Right lung (tissue), 10 donors: ENCODE measurements at places on chromosomes 12 and 14. TPM values are rescaled to one million over a fixed set of nuclear protein-coding genes. Genes with fewer than 3 reads are reported as not detected.

The COX8C gene
- polyA plus RNA-seq: 0.94 TPM

The MIP gene
- polyA plus RNA-seq: 0.15 TPM

The AMDHD1 gene
- 0.89 TPM for polyA plus RNA-seq

The CISTR gene
- polyA plus RNA-seq: not detected

The SCNN1A gene
- 2.6 TPM for polyA plus RNA-seq

The TNFAIP2 gene
- polyA plus RNA-seq: 35.6 TPM

The ALDH1L2 gene
- polyA plus RNA-seq: 3.6 TPM

The OR11H7 gene
- 0.59 TPM for polyA plus RNA-seq

The CLEC2B gene
- 24.1 TPM for polyA plus RNA-seq

The MAP1LC3B2 gene
- polyA plus RNA-seq: 4.2 TPM

The OAS2 gene
- 7.4 TPM for polyA plus RNA-seq

The CCDC184 gene
- 0.21 TPM for polyA plus RNA-seq

The KCNK13 gene
- polyA plus RNA-seq: 0.15 TPM

The VAMP1 gene
- polyA plus RNA-seq: 19.1 TPM

The CEBPE gene
- polyA plus RNA-seq: 0.18 TPM

- DNase-seq: no peak
Observed at GRCh38 chr12:104248444-104248843, 32.9 kb downstream of the TXNRD1 start.

GRCh38 chr14:95833429-95833828 is 43.2 kb upstream of the TUNAR start:
- DNase-seq: no peak

DNA sequence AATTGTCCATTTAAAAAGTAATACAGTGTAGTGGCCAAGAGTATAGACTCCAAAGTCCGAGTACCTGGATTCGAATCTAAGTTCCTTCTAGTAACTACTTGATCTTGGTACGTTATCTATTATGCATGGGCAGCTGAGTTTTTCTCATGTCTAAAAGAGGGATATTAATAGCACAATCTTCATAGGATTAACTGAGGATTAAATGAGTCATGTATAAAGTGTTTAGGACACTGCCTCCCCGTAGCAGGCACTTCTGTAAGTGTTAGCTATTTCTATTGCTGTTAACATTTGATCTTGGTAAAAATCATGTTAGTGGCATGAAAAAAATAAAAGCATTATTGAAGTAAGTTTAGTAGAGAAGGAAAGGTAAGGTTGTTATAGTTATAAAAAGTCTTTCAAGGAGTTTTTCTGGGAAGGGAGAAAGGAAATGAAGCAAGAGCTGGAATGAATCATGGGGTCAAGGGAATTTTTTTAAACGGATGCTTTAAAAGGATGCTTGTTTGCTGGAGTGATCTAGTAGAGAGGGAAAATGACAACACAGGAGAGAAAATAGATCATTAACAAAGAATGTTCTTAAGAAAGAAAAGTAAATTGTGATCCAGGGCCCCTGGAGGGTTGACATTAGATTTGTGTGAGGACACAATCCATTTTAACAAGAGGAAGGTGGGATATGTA is 502.2 kb upstream of the USP15 start:
- DNase-seq: no peak

GRCh38 chr14:75854111-75854799 is 127.5 kb downstream of the TGFB3 start:
- DNase-seq: peak; percentile 78

GRCh38 chr12:123118497-123118896 is 32.4 kb downstream of the PITPNM2 start:
- no peak for DNase-seq

DNA sequence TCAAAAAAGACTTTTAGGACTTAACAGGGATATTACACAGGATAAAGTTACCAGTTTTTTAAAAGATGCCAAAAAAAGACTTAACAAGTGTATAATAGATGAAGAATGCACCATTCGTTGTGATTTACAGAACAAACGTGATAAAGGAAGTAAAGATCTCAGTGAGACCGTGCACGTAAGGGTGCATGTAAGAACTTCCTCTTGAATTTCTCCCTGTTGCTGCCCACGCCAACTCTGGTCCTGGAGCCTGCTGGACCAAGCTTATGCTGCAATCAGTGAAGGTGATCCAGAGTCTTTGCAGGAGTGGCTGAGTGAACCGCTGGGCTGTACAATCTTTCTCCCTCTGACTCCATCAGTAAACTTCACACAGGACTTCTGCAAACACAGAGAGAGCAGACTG is 593.7 kb downstream of the TMEM121 start:
- DNase-seq: no peak

DNA sequence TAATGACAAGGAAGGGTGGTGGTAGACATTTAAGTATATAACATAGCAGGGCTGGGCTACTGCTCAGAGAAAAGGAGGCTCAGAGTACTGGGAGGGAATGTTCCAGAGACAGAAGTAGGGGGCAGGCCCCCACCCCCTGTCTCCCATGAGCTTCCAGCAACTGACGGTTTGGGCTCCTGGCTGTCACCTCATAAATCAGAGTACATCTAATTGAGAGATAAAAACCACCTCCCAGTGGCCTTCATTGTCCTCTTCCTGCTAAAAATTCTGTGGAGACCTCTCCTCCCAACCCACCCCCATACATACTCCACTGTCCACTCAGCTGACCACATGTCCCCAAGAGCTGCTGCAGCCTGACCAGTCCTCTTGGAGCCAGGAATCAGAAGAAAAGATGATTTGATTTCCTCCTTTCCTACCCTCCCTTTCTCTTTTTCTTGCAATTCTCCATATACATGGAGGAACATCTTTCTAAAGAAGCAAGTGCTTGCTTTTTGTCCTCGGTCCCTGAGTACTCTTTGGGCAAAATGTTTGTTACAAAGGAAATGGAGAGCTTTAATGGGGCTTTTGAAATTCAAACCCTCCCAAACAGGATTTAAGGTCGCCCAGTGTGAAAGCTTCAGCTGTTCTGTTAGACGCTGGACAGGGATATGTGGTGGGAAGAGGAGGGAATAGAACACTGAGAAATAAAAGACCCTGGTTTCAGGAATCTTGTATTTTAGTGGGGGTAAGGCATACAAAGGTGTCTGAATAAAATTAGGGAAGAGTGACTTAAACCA is 16.4 kb upstream of the KCNA5 start:
- no peak for DNase-seq

DNA sequence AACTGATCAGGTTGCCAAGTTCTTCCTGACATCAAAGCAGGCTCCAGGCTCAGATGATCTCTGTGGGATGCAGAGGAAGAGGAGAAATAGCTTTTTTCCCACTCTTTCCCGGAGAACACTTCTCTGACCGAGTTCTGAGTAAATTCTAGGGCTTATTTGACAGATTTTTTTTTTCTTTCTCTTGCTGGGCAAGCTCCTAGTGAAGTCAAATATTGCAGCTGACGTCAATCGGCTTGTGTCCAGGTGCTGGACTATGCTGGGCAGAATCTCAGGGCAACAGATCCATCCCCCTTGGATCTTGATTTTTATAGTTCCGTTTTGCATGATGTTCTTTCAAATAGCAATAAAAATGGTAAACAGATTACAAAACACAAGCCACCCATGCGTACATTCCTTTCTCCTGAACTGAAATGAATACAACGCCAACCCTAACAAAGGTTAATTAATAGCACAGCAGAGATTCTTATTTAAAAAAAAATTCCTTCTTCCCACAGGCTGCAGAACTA is 182.2 kb downstream of the NOVA1 start:
- DNase-seq: no peak

DNA sequence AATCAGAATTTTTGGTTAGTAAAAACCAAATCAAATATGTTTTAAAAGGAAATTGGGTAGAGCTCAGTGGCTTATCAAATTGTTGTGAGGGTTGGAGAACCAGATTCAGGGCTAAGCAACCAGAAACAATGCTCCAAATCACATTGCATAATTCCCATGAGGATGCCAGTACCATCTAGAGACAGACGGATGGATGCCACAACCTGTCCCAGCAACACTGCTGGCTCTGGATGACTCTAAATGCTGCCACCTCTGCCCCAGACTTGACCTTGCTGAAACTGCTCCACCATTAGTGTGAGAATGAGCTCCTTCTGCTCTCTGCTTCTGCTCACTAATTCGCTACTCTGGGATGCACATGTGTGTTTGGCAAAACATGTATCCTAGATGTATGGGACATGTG is 43.9 kb downstream of the FRS2 start:
- DNase-seq: no peak

DNA sequence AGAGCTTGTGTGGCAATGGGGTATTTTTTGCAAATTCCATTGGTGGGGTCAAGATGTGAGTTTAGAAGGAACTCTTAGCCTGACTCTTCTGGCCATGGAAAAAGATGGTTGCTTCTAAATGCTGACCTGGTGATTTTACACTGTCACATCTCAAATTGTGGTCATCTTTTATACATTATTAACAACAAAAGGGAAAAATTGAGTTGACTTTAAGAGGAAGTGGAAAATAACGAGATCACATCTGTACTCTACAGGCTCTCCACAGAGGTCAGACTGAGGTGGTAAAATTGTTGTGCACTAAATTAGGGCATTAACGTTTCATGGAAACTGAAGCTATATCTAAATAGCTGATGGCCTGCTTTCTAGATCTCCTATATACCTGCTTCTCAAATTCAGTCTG is 44.7 kb downstream of the PTPN11 start:
- no peak for DNase-seq

DNA sequence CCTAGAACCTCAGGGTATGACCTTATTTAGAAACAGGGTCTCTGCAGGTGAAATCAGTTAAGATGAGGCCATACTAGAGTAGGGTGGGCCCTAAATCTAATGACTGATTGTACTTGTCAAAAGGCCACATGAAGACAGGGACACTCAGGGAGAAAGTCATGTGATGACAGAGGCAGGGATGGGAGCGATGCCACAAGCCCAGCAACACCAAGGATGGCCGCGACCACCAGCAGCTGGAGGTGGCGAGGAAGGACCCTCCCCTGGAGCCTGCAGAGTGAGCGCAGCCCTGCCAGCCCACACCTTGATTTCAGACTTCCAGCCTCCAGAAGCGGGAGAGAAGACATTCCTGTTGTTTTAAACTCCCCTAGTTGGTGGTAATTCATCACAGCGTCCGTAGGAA is 199.9 kb downstream of the PHETA1 start:
- DNase-seq: no peak

DNA sequence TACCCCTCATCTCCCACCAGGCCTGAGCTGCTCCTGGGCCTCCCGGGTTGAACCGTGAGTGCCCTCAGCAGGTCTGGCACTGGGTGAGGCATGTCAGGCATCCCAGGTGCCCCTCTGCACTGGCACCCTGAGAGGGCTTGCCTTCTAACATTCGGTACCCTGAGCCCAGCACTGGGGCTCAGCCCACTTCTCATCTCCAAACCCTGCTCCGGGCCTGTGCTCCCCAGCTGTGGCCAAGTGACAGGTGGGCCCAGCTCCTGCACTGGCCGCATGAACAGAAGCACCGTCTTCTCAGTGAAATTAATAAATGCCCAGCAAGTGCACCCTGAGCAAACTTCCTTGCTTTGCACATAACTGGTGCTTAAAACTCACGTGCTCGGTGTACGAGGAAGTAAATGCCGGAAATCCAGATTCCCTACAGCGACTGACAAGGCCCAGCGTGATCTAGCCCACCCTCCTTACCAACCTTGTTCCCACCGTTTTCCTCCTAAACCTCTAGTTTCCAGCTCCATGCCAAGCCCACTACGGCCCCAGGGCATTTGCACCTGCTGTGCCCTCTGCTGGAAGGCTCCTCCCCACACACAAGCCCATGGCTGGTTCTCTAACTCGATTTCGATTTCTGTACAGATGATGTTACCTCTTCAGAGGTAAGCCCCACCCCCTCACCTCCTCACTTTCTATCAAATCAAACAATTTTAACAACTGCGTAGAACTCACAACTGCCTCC is 115.2 kb upstream of the NCOR2 start:
- DNase-seq: no peak

- DNase-seq: no peak
Observed at GRCh38 chr14:26694521-26694920, 96.7 kb upstream of the NOVA1 start.

DNA sequence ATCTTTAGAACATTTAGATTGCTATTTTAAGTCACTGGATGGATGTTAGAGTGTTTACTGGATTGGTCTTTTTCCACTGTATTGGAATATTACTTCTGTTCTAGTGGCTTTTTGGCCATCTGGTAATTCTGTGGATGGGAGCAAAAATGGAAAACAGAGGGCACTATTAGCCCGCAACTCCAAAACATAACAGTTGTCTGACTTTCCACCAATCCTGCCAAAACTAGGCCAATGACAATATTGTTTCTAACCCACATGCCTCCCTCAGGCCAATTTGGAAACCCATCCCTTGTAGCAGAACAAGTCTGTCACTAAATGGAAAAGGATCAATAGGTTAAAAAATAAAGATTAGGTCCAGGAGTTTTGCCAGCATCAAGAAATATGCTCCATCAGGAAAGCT is 97.8 kb downstream of the ETNK1 start:
- no peak for DNase-seq

- no peak for DNase-seq
Observed at GRCh38 chr14:64623554-64624165, 73.9 kb downstream of the PPP1R36 start.

DNA sequence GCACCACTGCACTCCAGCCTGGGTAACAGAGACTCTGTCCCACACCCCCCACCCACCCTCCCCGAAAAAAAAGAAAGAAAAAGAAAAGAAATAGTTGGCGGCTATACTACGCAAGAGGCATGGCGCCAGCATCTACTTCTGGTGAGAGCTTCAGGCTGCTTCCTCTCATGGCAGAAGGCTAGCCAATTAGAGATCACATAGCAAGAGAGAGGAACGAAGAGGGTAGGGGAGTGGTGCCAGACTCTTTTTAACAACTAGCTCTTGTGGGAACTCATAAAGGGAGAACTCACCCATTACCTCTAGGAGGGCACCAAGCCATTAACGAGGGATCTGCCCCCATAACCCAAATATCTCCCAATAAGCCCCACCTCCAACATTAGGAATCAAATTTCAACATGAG is 6.2 kb downstream of the DENND5B start:
- DNase-seq: no peak

- no peak for DNase-seq
Observed at GRCh38 chr12:52637299-52637698, 14.7 kb downstream of the KRT2 start.

DNA sequence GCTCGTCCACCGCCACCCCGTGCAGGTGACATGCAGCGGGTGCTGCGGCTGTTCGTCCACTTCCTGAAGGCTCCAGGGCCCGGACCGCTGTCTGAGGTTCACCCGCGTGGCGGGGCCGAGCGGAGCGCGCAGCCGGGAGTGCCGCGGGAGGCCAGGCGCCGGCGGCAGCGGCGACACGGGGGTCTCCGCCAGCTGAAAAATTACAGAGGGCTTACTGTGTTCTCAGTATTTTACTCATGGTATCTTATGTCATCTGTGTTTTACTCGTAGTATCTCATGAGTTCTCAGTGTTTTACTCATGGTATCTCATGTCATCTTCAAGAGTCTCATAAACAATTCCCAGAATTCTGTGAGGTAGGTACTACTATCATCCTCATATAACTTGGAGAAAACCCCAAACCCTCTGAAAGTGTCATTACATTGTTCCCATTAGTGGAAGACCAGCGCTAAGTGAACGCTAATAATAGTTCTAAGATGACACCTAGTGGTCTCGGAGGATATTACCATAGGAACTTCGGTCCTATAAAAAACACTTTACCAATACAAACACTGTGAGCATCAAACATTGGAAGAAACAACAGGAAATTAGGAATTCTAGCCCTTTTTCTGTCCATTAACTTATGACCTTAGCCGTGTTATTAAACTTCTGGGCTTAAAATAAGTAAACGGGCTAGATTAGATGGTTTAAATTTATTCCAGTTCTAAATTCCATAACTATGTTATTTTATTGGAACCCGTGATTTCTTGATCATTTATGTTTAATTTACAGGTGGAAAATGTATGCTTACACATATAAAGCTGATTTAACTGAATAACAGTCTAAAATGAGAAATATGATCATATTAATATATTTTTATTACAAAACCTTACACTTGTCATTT is 32.4 kb downstream of the AK7 start:
- peak; percentile 67 for DNase-seq

- DNase-seq: no peak
Observed at GRCh38 chr14:22919601-22919921, 612 bp upstream of the RBM23 start.
